ENCODE measurements at places on chromosomes 1 and 21.

- DNase-seq, result no peak
These were observed 228.6 kb upstream of the LYPLAL1 start for GRCh38 chr1:218945050-218945449.

- no peak for DNase-seq
These were observed 35.6 kb upstream of the RRP15 start for GRCh38 chr1:218249338-218250140.

DNA sequence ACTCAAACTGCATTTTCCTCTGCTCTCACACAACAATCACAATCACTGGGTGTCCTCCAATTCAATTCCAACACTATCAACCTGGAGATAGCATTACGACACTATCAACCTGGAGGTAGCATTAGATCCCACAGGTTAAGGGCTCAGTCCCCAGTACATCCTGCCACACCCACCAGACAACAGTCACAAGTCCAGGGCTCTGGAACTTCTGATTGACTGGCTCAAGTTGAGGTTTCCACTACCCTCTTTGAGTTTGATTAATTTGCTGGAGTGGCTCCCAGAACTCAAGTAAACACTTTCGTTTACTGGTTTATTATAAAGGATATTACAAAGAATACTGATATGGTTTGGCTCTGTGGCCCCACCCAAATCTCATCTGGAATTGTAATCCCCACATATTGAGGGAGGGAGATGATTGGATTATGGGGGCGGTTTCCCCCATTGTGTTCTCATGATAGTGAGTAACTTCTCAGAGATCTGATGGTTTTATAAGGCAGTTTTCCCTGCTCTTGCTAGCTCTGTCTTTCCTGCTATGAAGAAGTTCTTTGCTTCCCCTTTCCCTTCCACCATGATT is 49.6 kb upstream of the ARHGAP29 start:
- DNase-seq, result no peak

DNA sequence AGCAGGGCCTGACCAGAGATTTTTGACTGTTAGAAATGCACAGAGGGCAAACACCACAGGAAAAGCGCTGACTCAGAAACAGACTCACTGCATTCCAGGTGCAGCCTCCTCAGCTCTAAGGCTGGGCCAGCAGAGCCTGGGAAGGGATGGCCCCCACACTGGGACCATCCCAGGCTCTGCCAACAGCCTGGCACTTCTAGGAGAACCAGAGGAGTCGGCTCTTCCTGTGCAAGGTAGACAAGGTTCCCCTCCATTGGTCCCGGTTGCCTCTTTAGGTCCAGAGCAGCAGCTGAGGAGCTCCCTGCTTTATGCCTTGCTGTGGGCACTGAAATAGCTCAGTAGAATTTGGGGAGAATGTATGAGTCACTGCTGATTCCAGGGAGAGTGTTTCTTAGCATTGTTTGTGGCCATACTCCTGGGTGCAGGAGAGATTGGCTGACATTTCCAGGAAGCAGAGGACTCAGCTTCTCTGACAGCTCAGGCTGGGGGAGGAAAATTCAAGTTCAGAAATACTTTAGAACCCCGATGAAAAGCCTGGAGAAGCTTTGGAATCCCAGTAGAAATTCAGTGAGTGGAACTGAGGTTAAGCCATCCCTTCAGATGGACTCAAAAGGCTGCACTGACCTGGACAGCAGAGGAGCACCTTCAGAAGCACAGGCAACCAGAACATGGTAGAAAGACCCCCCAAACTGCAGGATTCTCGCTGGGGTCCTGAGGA is 19.7 kb downstream of the PRAMEF1 start:
- DNase-seq, result no peak

DNA sequence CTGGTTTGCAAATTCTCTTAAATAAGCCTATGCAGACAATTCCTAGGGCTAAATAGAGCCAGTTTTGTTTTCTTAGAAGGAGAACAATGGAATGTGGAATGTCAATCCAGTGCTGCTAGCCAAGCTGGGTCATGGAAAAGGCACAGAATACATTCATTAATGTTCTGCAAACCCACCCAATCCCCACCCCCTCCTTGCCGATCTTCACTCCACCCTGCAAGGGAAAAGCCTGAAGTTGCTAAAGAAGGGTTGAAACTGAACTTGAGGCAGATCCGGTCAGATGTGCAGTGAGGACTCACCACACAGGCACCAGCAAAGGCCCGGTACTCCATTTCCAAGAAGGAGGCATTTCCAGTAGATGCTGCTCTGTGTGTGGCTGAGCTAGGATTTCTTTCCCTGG is 179.6 kb downstream of the PLPP3 start:
- DNase-seq, result no peak

- peak; percentile 11 for DNase-seq
These were observed 558 bp downstream of the PAXBP1 start for GRCh38 chr21:32770871-32771523.

- DNase-seq, result no peak
These were observed 57.0 kb downstream of the CAMTA1 start for GRCh38 chr1:6842301-6842700.

- no peak for DNase-seq
These were observed 30.2 kb downstream of the NDC1 start for GRCh38 chr1:53807916-53808315.

DNA sequence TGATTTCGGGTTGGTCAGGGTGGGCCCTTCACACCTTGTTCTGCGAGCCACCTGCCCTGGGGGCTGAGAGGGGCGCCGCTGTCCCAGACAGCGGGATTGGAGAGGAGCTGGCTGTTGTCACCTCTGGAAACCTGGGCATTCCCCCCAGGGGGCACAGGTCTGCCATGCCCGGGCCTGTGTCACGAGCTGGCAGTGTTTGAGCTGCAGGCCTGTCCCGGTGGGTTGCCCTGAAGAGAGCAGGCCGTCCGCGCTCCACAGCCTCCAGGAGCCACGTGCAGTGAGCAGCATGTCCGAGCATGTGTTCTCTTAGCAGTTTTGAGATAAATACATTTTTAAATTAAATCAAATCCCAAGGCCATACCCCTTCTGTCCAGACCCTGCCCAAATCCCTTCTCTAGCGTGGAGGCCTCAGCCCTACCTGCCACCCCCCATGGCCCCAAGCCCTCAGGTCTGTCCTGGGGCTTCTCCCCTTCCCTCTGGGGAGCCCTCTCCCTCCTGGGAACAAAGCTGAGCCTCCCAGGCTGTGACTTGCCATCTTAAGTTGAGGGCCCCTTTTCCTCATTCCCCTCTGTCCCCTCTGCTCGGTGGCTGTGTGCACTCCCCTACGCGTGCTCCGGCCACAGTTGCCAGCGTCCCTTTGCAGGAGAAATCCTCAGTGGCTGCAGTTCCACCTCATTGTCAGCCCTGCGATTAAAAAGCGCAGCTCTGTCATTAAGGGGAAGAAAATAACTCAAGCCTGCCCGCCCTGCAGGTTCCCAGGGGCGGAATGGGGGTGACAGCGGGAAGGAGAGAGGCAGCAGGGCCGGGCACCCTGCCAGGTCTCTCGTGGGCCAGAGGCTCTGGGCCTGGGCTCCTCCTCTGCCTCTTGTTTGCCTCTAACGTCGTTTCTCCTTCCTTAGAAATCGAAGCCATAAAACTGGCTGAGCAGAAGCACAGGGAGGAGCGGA is 26.6 kb downstream of the SLX9 start:
- DNase-seq, result no peak

DNA sequence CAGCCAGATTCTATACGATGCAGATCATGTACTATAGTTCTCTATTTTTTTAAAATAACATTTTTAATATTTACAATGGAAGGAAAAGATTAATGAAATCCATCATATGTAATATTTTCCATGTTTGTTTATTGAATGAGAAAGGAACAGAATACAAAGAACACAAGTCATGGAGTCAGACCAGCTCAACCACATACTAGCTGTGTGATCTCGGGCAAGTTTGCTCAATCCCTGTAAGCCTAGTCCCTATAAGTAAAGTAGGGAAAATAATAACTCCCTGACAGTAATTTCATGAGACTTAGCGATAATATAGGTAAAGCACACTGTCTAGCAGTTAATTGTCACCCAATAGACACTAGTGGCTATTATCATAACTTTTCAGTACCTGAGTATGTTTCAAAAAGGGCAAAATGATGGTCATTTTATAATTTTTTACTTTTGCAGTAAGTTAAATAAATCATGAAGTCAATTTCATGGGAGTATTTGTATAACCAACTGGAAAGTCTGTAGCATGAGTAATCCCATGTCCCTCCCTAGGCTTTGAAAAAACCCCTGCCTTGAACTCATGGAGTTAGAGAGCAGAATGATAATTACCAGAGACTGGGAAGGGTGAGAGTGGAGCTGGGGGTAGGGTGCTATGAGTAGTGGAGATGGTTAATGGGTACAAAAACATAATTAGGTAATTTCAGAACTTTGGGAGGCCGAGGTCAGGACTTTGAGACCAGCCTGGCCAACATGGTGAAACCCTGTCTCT is 37.0 kb upstream of the EPS15 start:
- DNase-seq, result no peak

DNA sequence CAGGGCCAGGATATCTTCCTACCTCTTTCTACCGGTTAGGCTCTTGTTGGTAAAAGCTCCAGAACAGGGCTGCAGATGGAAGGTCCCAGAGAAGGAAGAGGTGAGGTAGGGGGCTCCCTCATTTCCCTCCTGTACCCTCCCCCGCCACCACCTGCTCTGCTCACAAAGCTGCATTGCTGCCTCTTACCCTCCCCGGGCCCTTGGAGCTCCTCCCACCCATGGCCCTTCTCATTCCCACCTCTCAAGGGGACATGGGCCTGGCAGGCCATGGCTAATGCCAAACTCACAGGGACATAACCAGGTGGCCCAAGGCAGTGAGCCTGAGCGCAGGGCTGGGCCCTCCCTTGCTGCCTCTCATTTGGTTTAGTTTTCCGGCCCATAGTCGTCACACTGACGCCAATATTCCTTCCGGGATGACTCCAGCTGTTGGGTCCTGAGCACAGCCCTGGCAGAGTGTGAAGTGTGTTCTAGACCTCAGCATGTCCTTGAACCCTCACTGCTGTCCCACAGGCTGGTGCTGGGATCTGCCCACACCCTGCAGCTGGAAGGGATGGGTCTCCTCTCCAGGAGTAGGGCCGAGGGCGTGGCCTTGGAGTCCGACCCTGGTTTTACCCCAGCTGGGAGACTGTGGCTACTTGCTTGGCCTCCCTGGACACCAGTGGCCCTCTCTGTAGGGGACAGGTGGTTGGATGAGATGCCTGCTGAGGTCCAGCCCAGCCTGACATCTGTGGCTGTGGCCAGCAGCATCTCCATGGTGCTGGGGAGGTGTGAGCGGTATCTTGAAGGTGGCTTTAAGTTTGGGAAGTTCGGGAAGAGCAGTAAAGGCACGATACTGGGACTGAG is 104.6 kb downstream of the ARHGEF10L start:
- no peak for DNase-seq

- no peak for DNase-seq
These were observed 33.9 kb downstream of the TUT4 start for GRCh38 chr1:52518962-52519361.

DNA sequence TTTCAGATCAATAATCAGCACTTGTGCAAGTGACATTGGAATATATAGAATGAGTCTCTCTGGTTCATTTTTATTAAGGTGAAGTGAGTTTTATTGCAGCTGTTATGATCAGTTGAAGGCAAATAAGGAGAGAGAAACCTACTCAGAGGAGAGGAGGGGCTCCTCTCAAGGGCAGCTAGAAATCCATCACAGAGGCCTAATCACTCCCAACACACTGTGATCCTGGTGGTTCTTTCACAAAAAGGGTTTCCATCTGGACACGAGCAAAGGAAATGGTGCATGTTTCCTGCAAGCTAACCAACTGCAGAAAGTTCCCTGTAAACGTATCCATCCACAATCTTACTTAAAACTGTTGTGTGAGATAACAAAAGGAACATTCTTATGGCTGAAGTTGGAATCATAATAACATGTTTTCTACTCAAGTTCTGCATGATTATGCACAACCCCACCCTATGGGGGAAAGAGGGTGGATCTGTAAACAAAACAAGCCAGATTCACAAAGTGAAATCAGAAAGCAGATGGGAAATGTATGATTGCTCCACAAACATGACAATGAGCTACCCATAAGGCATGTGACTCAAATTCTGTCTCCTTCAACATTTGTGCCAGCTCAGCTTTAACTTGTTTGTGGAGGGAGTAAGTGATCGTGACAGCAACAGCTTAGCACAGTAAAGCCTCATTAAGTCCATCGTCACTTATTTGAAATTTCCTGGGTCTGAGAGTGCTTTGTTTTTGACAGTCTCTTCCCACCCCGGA is 141.2 kb upstream of the ST6GALNAC5 start:
- no peak for DNase-seq

GRCh38 chr1:36134505-36135329 is 9.7 kb upstream of the COL8A2 start:
- DNase-seq, result no peak

DNA sequence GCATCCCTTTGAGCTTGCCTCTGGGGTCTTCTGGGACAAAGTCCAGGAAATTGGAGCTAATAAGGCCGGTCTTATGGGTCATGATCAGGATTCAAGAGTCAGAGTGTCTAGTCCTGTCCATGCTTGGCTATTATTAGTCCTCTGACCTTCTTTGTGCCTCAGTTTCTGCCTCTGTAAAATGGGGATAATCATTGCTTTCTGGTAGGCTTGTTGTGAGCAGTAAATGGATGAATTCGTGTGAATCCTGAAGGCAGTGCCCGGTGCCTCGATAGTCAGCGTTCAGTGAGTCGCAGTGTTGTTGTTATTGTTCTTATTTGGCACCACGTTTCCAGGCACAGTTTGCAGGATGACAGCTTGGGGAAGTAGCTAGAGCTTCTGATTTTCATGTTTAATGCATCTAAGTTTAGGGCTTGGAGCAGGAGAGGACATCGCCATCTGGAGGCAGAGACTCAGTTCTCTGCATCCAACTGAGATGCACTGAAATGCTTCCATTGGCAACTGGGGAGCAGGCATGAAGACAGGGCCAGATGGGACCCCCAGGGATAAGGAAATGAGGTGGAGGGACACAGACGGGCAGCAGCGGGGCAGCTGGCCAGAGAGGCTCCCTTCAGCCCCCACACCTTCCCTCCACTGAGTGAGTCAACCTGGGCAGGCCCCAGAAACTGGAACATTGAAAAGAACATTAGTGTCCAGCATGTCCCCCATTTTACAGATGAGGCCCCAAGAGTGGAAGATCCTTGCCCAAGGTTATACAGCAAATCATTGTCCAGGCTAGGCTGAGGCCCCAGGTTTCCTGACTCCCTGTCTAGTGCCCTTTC is 160.3 kb downstream of the PTPRU start:
- no peak for DNase-seq

GRCh38 chr1:200365897-200366426 is 43.9 kb downstream of the ZNF281 start:
- no peak for DNase-seq

DNA sequence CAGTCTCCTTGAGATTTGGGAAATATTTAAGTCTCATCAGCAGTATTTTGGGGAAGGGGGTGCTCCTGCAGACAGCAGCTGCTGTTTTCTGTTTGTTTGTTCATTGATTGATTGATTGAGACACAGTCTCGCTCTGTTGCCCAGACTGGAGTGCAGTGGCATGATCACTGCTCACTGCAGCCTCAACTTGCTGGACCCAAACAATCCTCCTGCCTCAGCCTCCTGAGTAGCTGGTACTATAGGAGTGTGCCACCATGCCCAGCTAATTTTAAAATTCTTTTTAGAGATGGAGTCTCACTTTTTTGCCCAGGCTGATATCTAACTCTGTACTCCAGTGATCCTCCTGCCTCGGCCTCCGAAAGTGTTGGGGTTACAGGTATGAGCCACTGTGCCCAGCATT is 18.2 kb downstream of the UCK2 start:
- DNase-seq, result no peak

- DNase-seq, result no peak
These were observed 115.2 kb upstream of the MAGI3 start for GRCh38 chr1:113275083-113275482.

GRCh38 chr1:17356387-17357026 is 15.5 kb upstream of the PADI6 start:
- DNase-seq, result peak; percentile 3

Measured in activated CD4-positive, alpha-beta T cell treated with anti-CD3 and anti-CD28 coated beads for 24 hours (primary cell).